NCI-H526 (cell line): ENCODE measurements at places on chromosomes 6 and 20.

DNA sequence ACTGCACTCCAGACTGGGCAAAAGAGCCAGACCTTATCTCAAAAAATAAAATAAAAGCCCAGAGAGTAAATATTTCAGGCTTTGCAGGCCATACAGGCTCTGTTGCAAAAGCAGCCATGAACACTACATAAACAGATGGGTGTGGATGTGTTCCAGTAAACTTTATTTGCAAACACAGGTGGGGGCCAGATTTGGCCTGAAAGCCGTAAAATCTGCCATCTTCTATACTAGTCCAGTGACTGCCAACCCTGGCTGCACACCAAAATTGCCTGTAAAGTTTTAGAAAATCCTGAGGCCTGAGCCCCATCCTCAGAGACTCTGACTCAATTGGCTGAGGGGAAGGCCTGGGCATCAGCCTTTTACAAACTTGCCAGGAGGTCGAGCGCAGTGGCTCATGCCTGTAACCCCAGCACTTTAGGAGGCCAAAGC lies 103.6 kb downstream of the ZMYND8 start:
- no peak for DNase-seq

DNA sequence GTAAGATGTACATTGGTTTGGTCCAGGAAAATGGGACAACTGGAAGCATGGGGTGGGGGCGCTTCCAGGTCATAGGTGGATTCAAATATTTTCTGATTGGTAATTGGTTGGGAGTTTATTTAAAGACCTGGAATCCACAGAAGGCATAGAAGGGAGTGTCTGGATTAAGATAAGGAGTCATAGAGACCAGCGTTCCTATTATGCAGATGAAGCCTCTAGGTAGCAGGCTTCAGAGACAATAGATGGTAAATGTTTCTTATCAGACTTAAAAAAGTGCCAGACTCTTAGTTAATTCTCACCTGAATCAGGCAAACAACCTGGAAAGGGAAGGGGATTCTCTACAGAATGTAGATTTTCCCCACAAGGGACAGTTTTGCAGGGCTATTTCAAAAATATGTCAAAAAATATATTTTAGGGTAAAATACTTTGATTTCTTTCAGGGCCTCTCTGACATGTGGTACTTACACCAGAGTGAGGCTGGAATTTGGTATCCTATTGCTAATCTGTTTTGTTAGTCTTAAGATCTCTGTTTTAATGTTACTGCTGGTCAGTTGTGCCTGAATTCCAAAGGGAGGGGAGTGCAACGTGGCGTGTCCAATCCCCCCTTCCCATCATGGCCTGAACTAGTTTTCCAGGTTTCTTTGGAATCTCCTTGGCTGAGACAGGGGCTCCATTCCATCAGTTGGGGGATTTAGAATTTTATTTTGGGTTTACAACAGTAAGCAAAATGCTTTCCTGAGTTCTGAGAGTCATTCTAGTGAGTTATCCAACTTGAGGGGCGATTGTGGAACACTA lies 25.1 kb downstream of the PIGT start:
- DNase-seq: no peak

- DNase-seq: no peak
These were observed 70.0 kb upstream of the SASH1 start for GRCh38 chr6:148272597-148272996.

- no peak for DNase-seq
These were observed 75.0 kb downstream of the IRF4 start for GRCh38 chr6:466564-466963.

- no peak for DNase-seq
These were observed 74.9 kb downstream of the MAP3K4 start for GRCh38 chr6:161066511-161066910.

GRCh38 chr6:13579911-13580310 lies 5.5 kb downstream of the SIRT5 start:
- DNase-seq: no peak

GRCh38 chr6:129696028-129696418 lies 14.0 kb downstream of the ARHGAP18 start:
- no peak for DNase-seq

DNA sequence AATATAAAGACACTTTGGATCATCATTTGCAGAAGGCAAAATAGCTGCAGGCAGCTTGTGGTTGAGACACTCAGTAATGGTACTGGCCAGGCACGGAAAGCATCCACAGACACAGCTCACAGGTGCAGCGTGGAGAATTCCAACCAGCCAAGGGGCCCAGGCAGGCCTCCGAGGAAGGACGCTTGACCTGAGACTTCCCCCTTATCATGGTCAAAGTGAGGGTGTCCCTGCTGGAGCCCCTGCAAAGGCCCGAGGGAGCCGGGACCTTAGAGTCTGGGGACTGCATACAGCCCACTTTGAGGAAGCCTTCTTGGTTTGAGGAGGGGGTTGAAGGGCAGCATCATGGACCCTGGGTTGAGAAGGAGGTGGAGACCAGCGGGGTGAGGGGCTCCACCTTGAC lies 15.1 kb upstream of the MYT1 start:
- no peak for DNase-seq
